Hematopoietic multipotent progenitor cell (in vitro differentiated cells): ENCODE measurements at places on chromosomes 2 and 18. TPM values are rescaled to one million over a fixed set of nuclear protein-coding genes. Genes with fewer than 3 reads are reported as not detected.

GRCh38 chr18:78113136-78113939, 863.7 kb downstream of the GALR1 start:
- no peak for DNase-seq

GRCh38 chr2:81942136-81942680, 1637.7 kb upstream of the LRRTM1 start:
- DNase-seq: no peak

GRCh38 chr2:100185105-100185504, 42.7 kb upstream of the AFF3 start:
- no peak for DNase-seq

GRCh38 chr2:102540882-102541281, 67.9 kb downstream of the SLC9A4 start:
- no peak for DNase-seq

GRCh38 chr18:70417847-70418246, 129.0 kb downstream of the SOCS6 start:
- DNase-seq: no peak

DNA sequence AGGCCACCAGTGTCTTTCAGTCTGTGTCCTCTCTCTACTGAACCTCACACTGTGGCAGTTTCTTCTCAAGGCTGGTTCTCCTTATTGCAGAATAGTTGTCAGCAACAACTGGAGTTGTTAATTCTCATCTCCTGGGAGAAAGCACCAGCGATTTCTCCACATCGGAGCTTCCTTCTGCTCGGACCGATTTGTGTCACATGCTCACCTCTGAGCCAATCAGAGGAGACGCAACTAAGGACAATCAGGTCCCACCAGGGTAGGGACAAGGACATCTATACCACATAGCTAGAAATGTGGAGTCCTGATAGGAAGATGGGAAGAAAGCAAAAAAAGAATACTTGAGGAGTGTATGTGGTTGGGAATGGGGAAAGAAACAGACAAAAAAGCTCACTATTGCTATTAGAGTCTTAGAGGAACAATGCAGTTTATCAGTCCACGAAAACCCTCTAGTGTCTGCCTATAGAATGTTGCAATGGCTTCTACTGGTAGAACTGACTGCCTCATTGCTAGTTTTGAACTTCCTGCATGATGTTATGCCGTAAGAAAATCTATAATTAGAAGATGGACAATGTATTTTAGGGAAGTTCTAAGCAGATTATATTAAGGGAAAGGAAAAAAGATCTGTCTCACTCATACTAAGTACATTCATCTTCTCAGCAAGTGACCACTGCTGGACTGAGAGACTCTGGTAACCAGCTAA, 169.7 kb downstream of the CDCA7 start:
- DNase-seq: no peak

DNA sequence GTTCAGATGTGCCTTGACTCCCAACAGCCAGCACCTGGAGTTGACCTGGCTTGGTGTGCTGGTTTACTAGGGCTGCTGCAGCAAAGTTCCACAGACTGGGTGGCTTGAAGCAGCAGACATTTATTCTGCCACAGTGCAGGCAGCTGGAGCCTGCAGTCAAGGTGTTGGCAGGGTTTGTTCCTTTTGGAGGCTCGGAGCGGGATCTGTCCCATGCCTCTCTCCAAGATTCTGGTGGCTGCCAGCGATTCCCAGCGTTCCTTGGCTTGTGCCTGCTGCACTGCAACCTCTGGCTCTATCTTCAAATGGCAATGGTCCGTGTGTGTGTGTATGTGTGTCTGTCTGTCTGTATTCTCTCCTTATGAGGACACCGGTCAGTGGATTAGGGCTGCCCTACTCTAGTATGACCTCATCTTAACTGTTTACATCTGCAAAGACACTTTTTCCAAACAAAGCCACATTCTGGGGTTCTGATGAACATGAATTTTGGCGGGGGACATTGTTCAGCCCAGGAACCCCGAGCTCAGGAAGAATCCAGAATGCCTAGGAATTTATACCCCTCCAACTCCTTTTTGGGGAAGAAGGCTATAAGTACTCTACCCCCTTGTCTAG, 44.7 kb upstream of the TMEM131 start:
- no peak for DNase-seq

DNA sequence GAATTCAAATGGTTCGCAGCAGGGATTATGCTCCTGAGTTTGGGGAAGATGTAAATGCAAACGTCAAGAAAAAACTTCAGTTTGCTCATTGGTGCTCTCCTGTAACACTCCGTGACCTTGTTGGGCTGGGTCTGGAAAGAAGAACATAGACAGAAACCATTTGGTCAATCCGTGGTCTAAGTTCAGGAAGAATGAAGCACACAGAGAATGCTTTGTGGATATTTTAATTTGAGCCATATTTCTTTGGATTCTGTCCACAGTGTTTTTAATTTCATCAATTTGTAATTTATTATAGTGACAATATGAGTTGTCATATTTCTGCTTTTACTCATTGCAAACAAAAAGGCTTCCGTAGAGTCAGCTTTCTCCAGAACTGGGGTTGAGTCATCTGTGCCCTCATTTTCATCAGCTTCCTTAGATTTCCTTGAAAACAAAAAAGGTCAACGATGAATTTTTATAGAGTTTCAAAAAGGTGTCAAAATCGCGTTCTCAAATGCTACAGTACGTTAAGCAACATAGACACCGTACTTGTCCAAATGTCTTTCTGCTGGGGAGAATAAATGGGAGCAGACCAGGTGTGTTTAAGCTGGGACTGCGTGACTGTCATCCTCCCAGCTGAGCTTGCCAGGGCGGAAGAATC, 606.4 kb downstream of the RNF144A start:
- DNase-seq: no peak

GRCh38 chr2:231467613-231468530, 3.6 kb upstream of the NCL start:
- no peak for DNase-seq

DNA sequence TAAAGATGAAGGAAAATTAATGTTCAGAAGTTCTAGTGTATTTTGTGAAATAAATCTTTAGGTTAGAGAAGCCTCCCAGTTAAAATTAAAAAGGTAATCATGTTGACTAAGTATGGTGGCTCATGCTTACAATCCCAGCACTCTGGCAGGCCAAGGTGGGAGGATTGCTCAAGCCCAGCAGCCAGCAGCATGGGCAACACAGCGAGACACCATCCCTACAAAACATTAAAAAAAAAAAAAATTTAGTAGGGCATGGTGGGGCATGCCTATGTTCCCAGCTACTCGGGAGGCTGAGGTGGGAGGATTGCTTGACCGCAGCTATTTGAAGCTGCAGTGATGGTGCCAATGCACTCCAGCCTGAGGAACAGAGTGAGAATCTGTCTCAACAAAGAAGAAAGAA, 17.9 kb downstream of the XPO1 start:
- DNase-seq: no peak

DNA sequence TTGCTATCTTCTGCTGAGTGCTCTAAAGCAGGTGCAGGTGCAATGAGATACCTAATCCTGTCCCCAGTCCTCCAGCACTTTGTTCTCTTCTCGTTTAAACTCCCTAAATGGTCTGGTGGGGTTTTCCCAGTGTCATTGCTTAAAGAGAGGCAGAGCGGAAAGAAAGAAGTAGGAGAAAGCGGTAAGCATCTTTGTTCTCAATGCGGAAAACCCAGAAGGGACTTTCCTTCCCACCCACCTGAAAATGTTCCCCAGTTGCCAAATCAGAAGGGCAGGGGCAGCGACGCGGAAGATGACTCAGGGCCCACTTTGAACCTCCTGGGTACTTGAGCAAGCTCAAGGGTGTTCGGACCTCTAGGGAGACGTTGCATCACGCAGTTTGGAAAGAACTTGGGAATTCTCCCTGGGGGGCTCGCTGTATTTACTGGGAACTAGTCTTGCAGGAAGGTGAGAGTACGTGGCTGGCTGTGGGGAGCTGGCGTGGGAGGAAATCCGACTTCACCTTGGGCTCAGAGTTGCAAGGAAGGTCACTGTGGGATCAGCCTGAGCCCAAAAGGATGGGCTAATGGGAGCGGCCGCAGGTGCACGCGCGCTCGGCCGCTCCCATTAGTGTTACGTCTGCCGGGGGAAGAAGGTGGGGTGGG, 589 bp upstream of the SGPP2 start:
- DNase-seq: no peak

DNA sequence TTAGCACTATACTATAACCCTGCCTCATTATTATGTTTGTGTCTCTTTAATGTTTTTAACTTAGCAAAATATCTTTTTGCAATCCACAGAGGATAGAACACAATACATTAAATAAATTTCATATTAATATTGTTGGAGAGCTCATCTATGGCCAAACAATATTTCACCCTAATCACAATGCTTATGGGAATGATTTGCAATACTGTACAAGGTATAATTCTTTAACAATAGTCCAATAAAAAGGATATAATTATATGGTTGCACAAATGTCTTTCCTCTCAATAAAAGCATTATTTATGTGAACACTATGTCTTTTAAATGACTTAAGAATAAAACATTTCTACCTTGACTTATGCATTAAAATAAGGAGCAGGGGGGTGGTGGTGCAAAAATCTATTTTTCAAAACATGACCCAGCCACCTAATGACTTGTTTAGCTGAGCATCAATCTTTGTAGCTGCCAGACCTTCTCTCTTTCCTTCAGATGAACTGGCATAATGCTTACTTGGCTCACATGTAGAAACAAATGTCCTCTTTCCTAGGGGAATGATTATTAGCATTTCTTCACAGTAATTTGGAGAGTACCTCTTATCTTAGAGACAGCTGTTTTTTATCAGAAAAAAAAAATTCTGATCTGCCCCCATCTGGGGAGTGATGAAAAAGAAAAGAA, 1933.6 kb upstream of the LRRTM1 start:
- no peak for DNase-seq

- DNase-seq: no peak
These were observed 75.6 kb upstream of the MGAT5 start for GRCh38 chr2:134178138-134178877.

DNA sequence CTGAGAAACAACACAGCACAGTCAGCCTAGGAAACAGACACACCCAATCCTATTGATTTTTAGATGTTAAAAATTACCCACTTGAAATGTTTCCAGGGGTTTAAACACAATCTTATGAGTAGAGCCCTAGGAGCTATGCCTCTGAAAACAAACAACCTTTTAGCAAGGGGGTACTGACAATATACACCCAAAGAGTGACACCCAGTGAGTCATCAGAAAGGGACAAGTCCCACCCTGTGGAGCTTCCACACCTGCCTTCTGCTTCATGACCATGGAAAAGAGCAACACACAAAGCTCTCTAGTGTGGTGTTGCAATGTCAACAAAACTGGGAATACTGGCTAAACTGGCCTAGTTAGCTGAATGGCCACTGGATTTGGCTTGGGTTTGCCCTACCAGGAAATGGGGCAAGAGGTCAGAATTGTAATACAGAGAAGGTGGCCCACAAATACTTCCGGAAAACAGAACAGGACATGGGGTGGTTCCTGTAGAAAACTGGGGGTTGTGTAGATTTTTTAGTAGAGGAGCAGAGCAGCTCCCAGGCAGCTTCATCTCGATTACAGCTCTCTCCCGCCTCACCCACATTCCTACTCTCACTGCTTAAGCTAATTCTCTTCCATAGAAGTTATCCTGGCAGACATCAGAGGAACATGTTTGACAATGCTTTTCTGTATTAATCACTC, 98.2 kb downstream of the GAREM1 start:
- no peak for DNase-seq

- DNase-seq: no peak
These were observed 13.7 kb upstream of the INO80C start for GRCh38 chr18:35511428-35511827.

DNA sequence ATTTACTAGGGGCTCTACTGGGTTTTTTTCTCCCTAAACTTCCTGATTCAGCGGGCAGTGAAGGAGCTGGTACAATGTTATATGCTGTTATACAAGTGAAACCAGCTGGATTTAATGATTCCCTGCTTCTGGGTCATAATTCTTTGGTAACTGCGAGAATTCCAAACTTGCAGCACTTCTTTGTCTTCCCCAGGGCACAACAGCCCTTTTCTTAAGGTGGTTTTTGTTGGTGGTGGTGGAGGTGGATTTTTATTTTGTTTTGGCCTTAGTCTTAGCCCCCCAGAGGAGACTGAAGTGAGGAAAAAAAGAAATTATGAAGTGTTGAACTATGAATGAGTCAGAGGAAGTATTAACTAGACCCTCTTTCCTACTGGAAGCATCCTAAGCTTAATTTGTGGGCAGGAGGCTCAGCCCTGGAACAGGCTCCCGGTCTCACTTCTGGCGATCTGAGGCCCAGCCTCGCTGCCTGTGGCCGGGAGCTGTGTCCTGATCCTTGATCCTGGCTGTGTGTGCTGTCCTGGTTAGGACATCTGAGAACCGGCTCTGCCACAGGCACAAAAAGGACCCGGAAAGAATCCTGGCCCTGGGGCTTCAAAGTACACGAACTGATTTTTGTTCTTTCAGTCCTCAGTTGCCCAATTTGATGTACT, 141.9 kb downstream of the LYPD6B start:
- no peak for DNase-seq

DNA sequence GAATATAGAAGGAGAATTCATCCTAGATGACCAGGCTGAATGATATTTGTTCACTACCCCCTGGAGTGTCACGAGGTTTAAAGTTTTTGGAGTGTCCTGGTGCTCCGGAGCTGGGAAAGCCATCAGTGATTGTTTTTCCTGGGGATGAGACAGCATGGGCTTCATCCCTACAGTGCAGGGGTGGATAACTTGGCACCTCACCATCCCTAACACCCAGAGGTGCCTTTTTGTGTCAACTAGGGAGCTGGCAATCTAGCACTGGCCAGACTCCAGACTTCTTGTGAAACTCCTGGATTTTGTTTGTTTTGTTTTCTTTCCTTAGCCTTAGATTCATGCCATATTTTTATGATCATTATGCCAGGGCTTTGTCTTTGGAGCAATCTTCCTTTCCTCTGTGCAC, 164.8 kb downstream of the PRKCE start:
- no peak for DNase-seq

- no peak for DNase-seq
These were observed 131.6 kb downstream of the CABLES1 start for GRCh38 chr18:23266717-23267446.

DNA sequence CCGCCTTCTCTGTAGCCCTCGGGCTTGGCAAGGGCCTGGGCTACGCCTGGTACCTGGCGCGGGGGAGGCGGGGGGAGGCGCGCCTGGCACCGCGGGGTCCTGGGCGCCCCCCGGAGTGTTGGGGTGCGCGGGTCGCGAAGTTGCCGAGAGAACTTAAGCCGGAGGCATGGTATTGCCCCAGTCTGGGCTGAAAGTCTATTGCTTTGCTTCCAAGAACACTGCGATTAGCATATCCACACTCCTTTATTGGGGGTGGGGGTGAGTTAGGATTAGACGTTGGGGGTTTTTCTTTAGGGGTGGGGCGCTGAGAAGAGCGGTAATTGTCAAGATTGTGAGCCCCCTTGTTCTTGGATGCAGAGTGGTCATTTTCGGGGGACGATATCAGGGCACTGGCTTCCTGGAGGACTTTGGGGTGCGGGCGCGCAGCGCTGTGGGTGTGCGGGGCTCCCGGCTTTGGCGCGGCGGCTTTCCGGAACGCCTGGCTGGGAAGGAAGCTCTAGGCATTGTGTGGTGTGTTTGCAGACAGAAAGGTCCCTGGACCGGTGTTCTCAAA, 798 bp downstream of the TANC1 start:
- peak; percentile 5 for DNase-seq

Gene UGT1A5
- total RNA-seq: not detected

Gene RAPGEF4
- under 0.01 TPM for total RNA-seq

Gene KIF3C
- total RNA-seq: 8.1 TPM

Gene ZNF516
- total RNA-seq: 20.2 TPM

Gene SERPINB7
- total RNA-seq: not detected
